Astrocyte of the spinal cord (primary cell): ENCODE measurements at places on chromosomes 1 and 21.

- peak; percentile 24 for DNase-seq
Measured at GRCh38 chr1:154747740-154748404, 122.2 kb downstream of the KCNN3 start.

- DNase-seq, result peak; percentile 87
Measured at GRCh38 chr1:146012703-146013558, 8.6 kb downstream of the HJV start.

DNA sequence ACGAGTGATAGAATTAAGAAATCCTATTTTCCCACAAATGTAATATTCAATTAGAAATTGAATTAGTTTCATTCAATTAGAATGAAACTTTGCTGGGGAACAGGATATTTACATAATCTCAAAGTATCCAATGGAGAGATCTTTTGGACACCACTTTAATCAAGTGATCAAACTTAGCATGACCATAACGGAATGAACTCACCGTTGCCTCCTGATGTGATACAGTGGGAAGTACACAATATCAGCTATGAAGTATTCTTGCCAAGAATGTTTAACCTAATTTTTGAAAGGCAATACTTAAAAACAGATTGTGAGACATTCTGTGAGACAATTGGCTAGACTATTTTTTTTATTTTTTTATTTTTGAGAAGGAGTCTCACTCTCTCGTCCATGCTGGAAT, 16.6 kb downstream of the CDKN2C start:
- DNase-seq, result no peak

- DNase-seq, result peak; percentile 93
Measured at GRCh38 chr1:226662642-226663326, 76.3 kb downstream of the ITPKB start.

DNA sequence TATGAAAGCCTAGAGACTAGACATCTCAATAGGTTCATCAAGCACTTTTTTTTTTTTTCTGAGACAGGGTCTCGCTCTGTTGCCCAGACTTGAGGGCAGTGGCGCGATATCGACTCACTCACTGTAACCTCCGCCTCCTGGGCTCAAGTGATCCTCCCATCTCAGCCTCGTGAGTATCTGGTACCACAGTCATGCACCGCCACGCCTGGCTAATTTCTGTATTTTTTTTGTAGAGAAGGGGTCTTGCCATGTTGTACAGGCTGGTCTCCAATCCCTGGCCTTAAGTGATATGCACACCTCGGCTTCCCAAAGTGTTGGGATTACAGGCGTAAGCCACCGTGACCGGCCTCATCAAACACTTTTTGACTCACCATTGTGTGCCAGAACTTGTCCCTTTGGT, 613 bp upstream of the GPATCH4 start:
- no peak for DNase-seq

- no peak for DNase-seq
Measured at GRCh38 chr1:51295926-51296325, 34.4 kb downstream of the TTC39A start.

DNA sequence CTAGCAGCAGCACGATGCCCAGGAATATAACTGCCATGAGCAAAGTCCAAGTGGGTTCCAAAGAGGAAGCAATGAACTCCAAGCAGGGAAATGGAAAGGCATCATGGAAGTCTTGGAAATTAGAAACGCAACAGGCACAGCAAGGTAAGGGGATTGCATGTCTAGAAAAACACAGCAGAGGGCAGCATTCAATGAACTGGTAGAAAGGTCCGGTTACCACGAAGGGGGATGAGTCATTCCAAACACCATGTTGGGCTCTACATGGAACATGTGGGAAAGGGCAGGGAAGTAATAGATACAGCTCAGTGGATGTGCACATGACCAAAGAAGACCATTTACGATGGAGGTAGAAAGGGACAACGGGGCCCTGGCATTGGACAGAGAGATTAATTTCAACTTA, 36.4 kb downstream of the RXRG start:
- DNase-seq, result no peak

DNA sequence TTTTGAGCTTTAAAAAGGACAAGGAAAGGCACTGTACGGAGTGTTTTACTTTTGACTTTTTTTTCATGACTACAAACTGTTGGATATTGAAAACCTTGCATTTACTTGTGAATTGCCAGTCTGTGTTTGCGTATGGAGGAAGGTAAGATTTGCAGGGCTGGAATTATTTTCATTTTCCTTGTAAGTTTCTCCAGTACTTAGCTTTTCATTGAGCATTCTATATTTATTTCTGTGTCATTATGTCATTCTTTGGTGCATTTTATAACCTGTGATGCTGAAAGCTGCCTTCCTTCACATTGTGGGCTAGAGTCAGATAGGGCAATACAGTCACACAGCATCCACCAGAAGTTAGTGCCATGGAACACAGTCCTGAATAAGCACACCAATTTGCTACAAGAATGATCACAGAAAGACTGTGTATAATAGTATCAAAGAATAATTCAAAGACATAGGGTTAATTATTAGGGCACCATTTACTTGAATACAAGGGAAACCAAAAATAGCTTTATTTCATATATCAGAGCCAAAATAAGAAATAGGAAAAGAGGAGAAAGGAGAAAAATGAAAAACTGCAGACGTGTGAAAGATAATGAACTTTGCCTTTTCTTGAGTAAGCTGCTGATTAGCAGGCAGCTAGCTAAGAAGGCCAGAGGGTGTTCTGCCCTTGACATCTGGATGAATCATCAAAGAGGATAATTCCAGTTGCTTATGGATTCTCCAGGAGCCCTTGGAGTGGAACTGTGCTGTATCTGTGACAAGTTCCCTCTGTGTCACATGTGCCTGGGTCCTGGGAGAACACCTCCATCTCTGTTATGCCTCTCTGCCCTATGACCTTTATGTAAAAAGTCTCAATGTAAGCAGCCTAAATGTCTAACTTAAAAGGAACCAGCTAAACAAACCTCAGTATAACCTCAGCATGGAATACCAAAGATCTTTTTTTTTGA, 8.0 kb upstream of the FAM20B start:
- no peak for DNase-seq

DNA sequence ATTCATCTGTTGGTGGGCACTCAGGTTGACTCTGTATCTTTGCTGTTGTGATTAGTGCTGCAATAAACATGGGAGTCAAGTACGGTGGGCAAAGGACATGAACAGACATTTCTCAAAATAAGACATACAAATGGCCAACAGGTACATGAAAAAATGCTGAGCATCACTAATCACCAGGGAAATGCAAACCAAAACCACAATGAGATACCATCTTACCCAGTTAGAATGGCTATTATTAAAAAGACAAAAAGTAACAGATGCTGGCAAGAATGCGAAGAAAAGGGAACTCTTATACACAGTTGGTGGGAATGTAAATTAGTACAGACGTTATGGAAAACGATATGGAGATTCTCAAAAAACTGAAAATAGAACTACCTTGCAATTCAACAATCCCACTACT, 98.9 kb downstream of the TMEM53 start:
- no peak for DNase-seq

- DNase-seq, result no peak
Measured at GRCh38 chr1:7698641-7699040, 72.5 kb upstream of the VAMP3 start.

- no peak for DNase-seq
Measured at GRCh38 chr1:25985670-25986069, 12.2 kb downstream of the PAFAH2 start.
